Activated naive CD8-positive, alpha-beta T cell treated with anti-CD3 and anti-CD28 coated beads, Interleukin-2, amount 10 ng/mL, durations not matched to agents 7 days and 5 days (primary cell): ENCODE measurements at places on chromosomes 4 and X. TPM values are rescaled to one million over a fixed set of nuclear protein-coding genes. Genes with fewer than 3 reads are reported as not detected.

Gene TEC
- 4.2 TPM for total RNA-seq

Gene C4orf36
- total RNA-seq, result 0.44 TPM

Gene DUSP9
- total RNA-seq, result not detected

Gene TLR2
- 1.9 TPM for total RNA-seq

Gene SERPINA7
- total RNA-seq, result not detected

Gene UCP1
- not detected for total RNA-seq

Gene NEXMIF
- 1.6 TPM for total RNA-seq

Gene ATOH1
- total RNA-seq, result not detected

Gene NEIL3
- total RNA-seq, result 24.0 TPM

Gene TACC3
- 235 TPM for total RNA-seq

Gene NXF2B
- not detected for total RNA-seq

DNA sequence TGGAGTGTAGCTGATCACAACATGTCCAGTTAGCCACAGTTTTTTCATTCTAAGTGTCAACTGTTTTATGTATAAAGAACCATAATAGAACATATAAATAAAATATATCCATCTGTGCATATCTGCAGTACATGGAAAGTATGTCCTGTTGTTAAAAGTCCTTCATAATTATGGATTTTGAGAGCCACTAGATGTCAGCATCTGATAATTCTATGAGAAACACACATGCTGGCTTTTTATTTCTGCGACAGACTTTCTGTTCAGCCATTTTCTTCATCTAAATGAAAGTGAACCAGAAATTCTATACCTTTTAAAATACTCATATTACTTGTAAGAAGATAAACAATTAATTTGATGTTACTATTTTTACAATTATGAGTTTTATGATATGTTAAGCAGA lies 251.5 kb downstream of the GPM6A start:
- DNase-seq, result no peak

GRCh38 chrX:64908121-64908520 lies 68.1 kb downstream of the ZC4H2 start:
- DNase-seq, result no peak

GRCh38 chrX:70656304-70656703 lies 211.7 kb downstream of the DLG3 start:
- DNase-seq, result no peak

GRCh38 chr4:78763251-78763650 lies 12.9 kb upstream of the BMP2K start:
- no peak for DNase-seq

GRCh38 chrX:39820938-39821708 lies 276.6 kb downstream of the BCOR start:
- DNase-seq, result no peak

GRCh38 chrX:12791257-12792228 lies at the start of gene PRPS2:
PRPS2 (plus strand) TSS chrX:12791412; CDS start chrX:12791498, 86 bp downstream.
- DNase-seq, result peak; percentile 74

GRCh38 chr4:35942092-35942491 lies 302.2 kb downstream of the ARAP2 start:
- no peak for DNase-seq

DNA sequence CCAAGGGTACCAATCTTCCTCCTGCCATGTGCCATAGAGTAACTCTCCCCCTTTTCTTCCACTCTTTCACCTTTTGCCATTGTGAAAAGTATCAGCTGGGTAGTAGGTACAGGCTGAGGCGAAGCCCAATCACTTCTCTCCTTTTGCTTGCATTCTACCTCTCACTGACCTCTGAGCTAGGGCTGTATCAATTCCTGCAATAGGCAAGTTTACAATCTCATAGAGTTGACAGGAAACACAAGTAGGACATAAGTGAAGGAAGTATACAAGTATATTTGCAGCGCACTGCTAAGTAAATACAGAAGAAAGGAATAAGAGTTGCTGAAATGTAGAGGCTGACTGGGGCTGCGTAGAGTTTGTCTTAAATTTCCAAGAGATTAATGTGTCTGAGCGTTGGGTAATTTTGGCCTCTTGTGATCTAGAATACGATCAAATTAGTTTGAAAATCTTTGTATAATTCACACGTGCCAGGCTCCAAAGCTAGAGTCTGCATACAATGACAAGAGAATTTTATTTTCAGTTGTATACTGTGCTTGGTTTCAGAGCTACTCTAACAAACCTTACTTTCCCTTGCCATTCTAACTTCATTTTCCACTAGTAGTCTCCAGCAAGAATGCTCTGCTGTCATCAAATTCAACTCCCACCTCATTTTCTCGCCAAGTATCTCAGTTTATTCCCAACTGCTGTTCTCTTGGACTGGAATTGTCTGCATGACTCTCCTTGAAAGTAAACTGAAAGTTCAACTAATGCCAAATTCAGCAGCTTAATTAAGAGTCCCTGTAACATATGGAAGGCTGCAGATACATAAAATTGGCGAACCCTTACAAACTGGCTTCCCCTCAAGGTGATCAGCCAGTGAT lies 90.3 kb downstream of the ATP11C start:
- DNase-seq, result no peak

GRCh38 chrX:13419276-13419675 lies 99.4 kb upstream of the ATXN3L start:
- DNase-seq, result no peak

GRCh38 chr4:46931981-46932380 lies 22.9 kb upstream of the COX7B2 start:
- DNase-seq, result no peak

DNA sequence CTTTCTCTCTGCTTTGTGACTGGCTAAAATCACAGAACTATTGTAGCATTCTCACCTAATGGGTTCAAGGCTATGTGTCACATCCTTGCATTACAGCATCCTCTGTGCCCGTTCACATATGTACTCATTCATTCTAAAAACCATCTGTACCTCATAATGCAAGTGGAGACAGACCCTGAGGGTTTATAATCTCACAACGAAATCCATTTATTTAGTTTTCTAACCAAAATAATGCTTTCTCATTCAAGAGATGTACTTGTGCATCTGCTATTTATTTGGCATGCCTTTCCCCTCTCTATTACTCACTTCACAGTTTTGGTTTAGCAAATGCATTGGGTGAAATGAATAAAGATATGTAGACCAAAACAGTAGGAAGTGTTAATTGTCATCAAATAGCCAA lies 261.5 kb downstream of the DCHS2 start:
- DNase-seq, result no peak

DNA sequence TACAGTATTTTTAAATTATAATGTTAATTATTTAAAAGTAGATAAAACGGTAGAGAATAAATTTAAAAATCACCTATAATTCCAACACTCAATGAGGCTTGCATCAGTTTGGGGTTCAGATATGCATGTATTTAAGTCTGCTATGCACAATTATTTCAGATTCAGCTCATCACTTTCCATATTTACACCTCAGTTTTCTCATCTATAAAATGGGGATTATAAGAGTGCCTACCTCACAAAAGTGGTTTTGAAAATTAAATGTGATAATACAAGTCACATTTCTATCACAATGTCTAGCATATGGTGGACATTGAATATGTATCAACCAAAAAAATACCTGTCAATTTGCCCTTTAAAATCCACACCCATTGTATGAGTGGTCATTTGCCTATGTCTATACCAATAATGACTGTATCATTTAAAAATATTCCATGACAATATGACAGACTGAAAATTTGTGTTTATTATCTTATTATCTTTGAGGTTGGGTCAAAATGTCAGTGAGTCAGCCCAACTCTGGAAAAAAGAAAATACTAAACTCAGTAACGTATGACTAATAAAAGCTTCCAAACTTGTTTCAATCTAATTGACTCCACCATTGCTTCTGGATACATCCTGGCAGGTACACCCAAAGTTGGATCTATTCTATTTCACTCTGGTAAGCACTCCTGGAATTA lies 20.8 kb downstream of the OR13H1 start:
- DNase-seq, result no peak

GRCh38 chrX:2696698-2697215 lies 5.7 kb downstream of the CD99 start:
- DNase-seq, result peak; percentile 47

DNA sequence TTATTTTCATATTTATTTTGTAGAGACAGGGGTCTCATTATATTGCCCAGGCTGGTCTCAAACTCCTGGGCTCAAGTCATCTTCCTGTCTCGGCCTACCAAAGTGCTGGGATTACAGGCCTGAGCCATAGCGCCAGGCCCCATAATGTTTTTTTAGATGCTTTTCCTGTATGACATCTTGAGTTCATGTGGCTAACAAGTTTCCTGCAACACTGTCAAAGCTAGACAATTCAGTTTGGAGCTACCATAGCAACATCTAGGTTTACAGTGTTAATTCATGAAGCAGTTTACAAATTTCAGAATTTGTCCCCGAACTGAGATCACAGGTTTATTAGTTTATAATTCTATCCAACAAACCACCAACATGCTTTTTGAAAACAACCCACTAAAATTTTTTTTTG lies 6.4 kb upstream of the IL13RA2 start:
- DNase-seq, result no peak

- no peak for DNase-seq
These were observed 892.3 kb upstream of the NDST4 start for GRCh38 chr4:116005806-116006088.

DNA sequence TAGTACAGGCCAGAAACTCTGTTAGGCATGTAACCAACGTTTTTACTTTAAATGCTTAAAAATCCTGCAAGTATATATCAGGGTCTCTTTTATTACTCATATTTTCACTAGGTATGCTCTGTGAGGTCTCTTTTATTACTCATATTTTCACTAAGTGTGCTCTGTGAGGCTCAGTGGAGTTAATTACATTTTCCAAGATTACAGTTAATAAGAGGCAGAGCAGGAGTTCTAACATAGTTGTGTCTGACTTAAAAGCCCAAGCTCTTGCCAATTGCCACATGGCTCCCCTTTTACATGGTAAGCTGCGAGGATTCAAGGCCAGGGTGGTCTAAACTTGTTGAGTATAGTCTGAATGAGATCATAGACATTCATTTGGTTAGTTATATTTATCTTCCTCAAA lies 81.0 kb upstream of the ARMCX2 start:
- no peak for DNase-seq

- DNase-seq, result peak; percentile 37
These were observed 8.4 kb upstream of the TBL1X start for GRCh38 chrX:9456250-9457074.
